ENCODE measurements at places on chromosomes 4 and X.

- DNase-seq = no peak
Measured at GRCh38 chrX:10622197-10622596, 1.8 kb upstream of the MID1 start.

DNA sequence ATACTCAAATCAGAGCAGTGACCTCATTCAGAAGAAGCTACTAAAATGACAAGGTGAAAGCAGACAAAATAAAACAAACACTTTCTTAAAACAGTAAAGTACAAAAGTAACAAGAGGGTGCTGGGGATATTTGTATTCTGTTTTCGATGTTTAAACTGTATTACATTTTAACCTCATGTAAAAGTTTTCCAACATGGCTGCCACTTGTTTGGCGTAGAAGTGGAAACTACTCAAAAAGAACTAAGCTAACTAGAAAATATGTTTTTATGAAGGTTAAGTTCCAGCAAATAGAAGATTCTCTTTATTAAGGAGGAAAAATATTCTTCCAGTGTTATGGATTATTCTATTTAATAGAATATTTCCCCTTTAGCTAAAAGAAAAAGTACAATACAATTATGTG, 155.0 kb downstream of the FBXW7 start:
- no peak for DNase-seq

DNA sequence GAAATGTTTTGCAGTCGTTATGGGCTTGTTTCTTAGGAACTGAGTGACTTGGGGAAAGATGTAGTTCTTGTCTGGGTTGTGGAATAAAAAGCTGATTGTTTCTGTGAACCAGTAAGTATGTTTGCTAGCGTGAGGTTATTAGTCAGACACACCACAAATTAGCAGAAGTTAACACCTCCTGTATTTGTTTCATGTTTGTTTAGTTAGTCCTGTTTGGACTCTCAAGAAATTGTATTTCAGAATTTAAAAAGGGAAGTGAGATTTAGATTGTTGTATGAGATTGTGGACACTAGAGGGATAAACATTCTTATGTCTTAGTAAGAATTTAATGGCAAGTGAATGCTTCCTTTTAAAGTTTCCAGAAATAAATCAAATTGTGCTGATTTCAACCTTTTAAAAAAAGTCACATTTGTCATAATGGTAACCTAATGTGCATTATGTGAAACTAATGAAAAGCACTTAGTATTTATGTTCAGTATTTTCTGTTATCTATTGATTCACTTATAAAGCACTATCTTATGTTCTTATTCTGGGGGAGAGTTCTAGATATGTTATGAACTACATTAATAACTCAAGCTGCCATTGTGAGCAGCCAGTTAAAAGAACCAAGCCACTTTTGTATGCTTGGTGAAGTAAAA, 25.6 kb downstream of the ATP10D start:
- DNase-seq = no peak

DNA sequence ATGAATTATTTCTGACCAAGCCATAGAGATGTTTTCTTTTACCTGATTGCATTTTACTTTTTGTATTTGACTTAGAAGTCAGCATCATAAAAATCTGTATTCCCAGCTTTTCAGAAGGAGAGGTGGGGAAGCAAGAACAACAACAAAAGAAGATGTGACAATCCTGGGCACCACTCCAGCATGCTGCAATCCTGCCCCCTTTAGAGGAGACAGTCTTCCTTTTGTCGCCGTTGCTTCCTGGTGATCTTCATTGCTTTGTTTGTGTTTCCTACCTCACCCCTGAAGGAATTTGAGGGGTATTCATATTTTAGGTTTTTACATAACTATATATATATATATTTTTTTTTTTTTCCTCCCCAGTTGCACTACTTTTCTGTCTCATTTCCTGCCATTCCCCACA, 3.7 kb downstream of the QRFPR start:
- DNase-seq = no peak

- DNase-seq = no peak
Measured at GRCh38 chrX:140664939-140665338, 44.6 kb upstream of the LINC00632 start.

GRCh38 chr4:3470244-3471097, 7.4 kb downstream of the DOK7 start:
- DNase-seq = no peak

GRCh38 chrX:124747295-124747694, 400.9 kb downstream of the SH2D1A start:
- DNase-seq = no peak

DNA sequence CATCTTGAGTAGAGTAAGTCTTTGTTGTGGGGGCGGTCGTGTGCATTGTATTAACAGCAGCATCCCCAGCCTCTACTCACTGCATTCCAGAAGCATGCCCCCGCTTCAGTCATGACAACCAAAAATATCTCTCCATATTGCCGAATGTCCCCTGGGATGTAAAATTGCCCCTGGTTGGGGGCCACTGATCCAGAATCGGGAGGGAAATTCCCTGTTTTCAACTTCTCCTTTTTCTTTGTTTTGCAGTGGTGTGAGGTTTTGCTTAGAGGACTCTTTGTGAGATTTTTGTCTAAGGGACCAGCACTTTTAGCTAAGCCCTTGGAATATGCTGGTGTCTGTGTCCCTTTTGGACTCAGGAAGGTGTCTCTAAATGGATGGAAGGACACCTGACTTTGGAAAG, 3.0 kb upstream of the IL13RA1 start:
- DNase-seq = no peak

GRCh38 chr4:15913631-15913970, 24.9 kb downstream of the FGFBP1 start:
- no peak for DNase-seq

GRCh38 chr4:71429106-71429505, 90.3 kb downstream of the SLC4A4 start:
- DNase-seq = no peak

DNA sequence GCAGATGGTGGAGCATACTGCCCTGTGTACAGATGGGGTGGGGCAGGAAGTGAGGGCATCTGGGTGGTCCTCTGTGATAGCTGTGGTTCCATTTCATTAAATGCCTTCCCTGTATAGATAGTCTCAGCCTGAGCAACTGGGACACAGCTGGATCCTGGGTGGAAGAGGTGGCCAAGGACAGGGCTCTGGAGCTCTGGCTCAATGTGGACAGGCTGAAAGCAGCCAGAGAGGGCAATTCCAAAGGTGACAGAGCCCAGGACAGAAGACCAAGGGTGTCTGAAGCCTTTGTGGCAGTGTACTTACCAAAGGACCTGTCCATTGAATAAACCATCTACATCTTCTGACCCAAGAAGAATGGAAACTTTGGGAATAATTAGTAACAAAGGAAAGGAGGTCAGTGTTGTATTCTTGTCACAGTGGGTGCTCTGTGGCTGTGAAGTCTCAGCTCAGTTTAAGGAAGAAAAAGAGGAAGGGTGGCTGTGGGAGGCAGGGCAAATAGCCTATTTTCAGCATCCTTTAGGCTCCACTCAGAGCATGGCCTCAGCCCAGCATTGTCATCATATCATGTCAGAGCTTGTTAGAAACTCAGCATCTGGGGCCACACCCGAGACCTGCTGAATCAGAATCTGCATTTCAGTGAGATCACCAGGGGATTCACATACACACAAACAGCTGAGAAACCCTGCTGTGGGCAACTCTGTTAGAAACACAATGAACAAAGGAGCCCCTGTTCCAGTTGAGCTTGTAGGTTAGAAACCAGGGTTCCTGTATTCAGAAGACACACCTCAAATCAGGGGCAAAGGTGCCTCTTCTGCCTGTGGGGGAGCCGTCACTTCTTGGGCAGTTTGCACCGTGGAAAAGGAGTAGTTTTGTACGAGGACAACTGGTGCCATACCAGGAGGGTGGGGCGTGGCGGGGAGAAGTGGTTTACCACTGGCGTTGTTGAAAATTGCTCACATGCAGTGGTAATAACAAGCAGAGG, 168.6 kb downstream of the PTTG2 start:
- DNase-seq = peak; percentile 45

GRCh38 chrX:152299787-152300186, 151.3 kb downstream of the GABRA3 start:
- no peak for DNase-seq

- DNase-seq = no peak
Measured at GRCh38 chr4:26803211-26803861, 57.3 kb upstream of the STIM2 start.

DNA sequence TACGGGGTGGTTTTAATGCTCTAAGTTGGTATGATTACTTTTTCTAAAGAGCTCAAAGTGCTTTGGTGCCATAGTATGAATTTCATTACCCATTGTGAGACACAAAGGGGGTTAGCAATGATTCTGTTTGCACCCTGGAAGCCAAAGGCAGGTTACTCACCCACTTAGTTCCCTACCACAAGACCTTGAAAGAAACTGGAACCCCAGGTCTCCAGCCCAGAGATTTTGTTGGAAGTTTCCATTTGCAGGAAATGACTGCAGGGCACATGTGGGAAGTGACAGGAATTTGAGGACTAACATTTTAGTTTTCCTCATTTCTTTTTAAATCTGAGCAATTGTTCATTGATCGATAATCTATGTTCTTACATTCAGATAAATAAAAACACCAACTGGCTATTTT, 1.8 kb upstream of the HS3ST1 start:
- no peak for DNase-seq

- no peak for DNase-seq
Measured at GRCh38 chrX:71540801-71541200, 7.9 kb downstream of the OGT start.

DNA sequence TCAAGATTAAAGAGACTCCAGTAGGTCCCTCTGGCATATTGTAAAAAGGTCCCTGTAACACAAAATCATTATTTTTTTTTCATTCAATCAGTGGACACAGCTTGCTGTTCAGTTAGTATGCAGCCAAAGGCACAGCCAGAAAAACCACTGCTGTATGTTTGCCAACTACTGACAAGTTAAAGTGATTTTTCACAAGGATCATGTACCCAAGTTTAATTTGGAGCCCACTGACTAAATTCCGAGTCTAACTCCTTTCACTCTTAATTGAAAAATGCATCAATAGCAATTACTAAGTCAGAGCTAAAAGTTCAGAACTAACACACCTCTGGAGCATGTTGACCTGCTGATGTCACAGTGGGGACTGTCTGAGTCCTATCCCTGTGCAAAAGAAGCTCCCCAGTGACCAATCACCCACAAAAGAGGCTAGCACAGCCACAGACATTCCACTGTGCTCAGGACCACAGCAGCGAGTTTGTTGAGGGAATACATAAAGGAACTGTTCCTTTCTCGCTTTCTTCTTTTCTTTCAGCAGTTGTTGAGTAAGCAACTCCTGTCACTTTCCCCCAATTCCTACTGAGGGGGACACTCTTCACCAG, 60.4 kb downstream of the STX18 start:
- no peak for DNase-seq

GRCh38 chr4:55635741-55636655, at the start of gene NMU:
Gene NMU, minus strand, starts transcription at chr4:55636298. Its CDS starts 106 bp downstream, at chr4:55636192.
- DNase-seq = no peak

DNA sequence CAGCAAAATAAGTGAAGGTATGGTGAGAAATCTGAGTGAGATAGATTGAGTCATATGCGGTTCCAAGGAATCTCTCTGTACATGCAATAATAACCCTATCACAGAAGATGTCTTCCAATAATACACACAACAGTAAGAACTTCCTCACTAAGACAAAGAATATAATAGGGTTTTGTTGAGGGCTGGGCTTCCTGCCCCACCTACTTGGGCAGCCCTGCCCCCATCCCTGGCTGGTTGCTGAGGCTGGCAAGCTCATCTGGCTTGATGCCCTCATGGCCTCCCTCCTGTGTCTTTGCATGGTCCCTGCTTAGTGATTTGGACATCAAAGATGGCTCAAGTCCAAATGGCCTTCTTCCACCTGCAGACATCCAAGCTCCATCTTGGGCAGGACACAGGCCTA, 2.7 kb downstream of the GEMIN8 start:
- DNase-seq = no peak

DNA sequence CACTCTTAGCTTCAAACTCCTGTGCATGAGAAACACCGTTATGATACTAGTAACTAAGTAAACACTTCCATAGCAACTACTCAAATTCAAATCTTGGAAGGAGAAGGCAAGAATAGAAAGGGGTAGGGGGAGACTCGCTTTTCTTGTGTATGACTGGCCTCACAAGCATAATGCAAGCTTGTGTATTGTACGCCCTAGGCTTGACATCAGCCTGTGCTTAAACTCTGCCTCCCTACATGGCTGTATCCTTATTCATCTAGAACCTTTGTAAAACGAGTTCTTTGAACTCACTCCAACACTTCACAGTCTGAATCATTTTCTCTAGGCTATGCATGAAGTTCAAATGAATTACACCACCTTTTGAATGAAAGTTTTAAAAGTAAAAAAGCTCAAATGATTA, 1071.2 kb upstream of the ADGRL3 start:
- no peak for DNase-seq

DNA sequence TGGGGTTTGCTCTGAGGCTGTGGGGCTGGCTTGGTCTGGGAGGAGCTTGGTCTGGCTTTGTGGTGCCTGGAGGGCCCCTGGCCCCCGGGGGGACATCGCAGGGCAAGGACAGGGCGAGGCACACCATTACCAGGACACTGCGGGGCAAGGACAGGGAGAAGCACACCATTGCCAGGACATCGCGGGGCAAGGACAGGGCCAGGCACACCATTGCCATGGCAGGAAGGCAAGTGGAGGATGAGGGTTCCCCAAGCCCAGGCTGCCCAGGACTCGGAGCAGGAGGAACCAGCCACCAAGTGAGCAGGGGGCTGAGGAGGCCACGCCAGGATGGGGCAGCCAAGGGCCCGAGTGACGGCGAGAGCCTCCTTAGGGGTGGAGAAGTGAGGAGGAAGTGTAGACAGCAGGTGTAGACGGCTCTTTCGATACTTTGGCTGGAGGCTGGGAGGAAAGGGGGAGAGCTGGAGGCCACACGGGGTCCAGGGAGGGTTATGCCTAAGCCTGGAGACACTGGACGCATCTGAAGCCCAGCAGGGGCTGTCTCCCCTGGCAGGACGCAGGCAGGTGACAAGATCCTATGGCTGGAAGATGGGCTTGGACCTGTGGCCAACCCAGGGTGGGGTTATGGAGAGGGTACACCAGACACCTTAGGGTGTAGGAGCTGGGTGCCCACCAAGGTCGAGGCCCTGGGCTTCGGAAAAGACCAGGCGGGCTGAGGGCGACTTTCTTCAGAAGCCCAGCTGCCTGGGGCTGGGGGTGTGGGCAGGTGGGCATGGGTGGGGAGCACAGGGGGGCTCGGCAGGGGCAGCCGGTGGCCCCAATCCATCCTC, 7.3 kb downstream of the NKX1-1 start:
- DNase-seq = no peak

Data from activated CD8-positive, alpha-beta memory T cell treated with anti-CD3 and anti-CD28 coated beads for 48 hours (primary cell).